Endothelial cell of umbilical vein (primary cell): ENCODE measurements at places on chromosomes 2 and 18. TPM values are rescaled to one million over a fixed set of nuclear protein-coding genes. Genes with fewer than 3 reads are reported as not detected.
A peak's percentile ranks its signal among the peaks of the same experiment; 100 is the strongest.

Gene ORC2
- total RNA-seq = 34.0 and 45.4 TPM in 2 replicates

Gene FAM98A
- total RNA-seq = 85.9 and 97.1 TPM in 2 replicates

Gene MALL
- total RNA-seq = 104 and 114 TPM in 2 replicates

Gene GALNT14
- total RNA-seq = 0.35 and 0.40 TPM in 2 replicates

Gene DAW1
- total RNA-seq = 2.0 and 3.2 TPM in 2 replicates

Gene ROCK2
- 54.3 and 56.5 TPM in 2 replicates for total RNA-seq

DNA sequence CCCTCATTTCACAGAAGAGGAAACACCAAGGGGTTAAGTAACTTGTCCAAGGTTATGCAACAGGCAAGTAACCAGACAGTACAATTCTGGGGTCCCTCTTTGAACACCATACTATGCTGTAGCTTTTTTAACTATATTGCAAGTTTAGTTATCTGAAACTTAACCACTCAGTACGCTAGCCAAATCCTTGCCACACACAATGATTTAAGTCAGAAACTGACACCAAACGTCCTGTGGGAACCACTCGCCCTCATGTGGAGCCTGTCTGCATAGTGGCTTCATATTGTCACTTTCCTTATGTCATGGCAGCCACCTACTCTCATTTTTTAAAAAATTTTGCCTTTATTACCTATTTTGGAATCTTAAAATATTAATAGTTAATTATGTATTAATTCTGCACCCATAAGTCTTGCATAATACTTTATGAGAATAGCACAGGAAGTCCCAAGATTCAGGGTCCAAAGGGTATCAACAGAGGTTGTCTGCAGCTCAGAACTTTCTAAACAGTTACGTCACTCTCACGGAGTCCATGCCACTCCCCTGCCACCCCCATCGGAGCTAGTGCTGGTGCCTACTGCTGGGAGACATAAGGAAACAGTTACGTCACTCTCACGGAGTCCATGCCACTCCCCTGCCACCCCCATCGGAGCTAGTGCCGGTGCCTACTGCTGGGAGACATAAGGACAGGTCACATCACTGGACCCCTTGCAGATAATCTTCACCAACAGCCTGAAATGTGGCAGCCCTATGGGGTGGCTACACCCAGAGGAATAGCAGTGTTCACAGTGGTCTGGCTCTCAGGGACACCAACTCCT lies 99.0 kb downstream of the L3MBTL4 start:
- DNase-seq = no peak
- no peak overlapping the region for H3K4me3 ChIP-seq
- H3K36me3 ChIP-seq = no peaks in the 10 kb centered on the region
- H3K27ac ChIP-seq = no peak overlapping the region
- no peaks in the 10 kb centered on the region for H3K27me3 ChIP-seq

DNA sequence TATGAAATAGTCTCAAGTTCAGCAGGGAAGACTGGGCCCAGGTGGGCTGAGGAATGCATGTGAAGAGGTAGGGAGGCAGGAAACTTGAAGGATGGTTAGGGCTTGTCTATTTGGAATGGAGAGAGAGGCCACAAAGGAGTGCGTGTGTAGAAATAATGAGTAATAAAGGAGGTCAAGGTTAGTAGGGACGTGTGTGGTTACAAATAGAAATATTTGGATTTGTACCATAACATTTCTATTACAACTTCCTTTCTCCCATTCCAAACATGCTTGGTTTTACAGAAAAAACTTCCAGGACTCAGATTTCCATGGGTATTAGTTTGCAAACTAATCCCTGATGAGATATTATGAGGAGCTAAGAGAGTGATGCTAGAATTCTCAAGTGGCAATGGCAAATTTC lies 280.6 kb downstream of the NCKAP5 start:
- H3K27ac ChIP-seq = no peak overlapping the region
- no peaks in the 10 kb centered on the region for H3K36me3 ChIP-seq
- no peaks in the 10 kb centered on the region for H3K27me3 ChIP-seq

- H3K4me3 ChIP-seq = no peak overlapping the region
- no peaks in the 10 kb centered on the region for H3K27me3 ChIP-seq
- no peak overlapping the region for H3K27ac ChIP-seq
- DNase-seq = no peak
- H3K36me3 ChIP-seq = peaks cover 13% of the 10 kb centered on the region
- peaks cover 11% of the 10 kb centered on the region for H3K4me1 ChIP-seq
Measured at GRCh38 chr18:45954070-45954934, 12.8 kb downstream of the EPG5 start.

- no peak for DNase-seq
- H3K27me3 ChIP-seq = no peaks in the 10 kb centered on the region
- peaks cover 10% of the 10 kb centered on the region for H3K36me3 ChIP-seq
- no peak overlapping the region for H3K4me3 ChIP-seq
- H3K4me1 ChIP-seq = no peaks in the 10 kb centered on the region
Measured at GRCh38 chr18:51074605-51075004, 44.6 kb downstream of the SMAD4 start.

DNA sequence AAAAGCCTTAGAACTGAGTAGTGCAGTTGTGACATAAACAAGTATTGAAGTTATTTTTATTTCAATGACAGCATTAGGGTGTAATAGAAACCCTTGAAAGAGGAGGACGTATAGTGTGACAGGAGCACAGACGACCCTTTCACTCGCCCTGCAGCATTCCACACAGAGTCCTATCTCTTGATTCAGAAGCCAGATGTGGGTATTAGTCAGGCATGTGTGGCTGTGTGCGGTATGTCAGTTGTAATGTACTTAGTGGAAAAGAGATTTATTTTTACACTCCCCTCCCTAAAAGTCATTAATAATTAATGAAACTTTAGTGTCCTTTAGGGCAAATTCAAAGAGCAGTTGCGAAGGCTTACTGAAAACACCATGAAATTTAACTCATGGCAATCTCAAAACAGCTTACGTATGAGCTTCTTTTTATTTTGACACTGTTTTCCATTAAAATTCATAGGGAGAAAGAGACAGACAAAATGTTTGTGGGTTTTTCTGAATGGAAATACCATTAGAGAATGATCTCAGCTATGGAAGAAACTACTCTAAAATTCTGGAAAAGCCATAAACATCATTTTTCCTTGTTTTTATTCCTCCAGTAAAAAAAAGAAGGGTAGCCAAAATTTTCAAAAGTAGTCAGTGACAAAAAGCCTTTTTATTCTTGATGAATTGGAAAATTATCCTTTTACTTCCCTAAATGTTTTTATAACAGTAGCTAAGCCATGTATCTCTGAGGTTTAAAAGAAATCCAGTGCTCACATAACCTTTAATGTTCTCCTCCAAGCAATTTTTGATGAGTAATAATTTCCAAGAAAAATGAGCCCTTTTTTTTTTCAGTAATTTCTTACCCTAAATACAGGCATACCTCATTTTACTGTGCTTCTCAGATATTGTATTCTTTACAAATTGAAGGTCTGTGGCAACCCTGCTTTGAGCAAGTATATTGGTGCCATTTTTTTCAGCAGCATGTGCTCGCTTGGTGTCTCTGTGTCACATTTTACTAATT lies 84.0 kb upstream of the DSEL start:
- no peaks in the 10 kb centered on the region for H3K27me3 ChIP-seq
- peaks cover 7% of the 10 kb centered on the region for H3K4me1 ChIP-seq
- no peak overlapping the region for H3K27ac ChIP-seq
- H3K36me3 ChIP-seq = no peaks in the 10 kb centered on the region
- no peak for DNase-seq

- peak; percentile 16 for DNase-seq
- H3K36me3 ChIP-seq = no peaks in the 10 kb centered on the region
- H3K4me1 ChIP-seq = no peaks in the 10 kb centered on the region
- peaks cover 61% of the 10 kb centered on the region for H3K27me3 ChIP-seq
- no peak overlapping the region for H3K4me3 ChIP-seq
Measured at GRCh38 chr2:173401716-173402326, 47.1 kb downstream of the CDCA7 start.

DNA sequence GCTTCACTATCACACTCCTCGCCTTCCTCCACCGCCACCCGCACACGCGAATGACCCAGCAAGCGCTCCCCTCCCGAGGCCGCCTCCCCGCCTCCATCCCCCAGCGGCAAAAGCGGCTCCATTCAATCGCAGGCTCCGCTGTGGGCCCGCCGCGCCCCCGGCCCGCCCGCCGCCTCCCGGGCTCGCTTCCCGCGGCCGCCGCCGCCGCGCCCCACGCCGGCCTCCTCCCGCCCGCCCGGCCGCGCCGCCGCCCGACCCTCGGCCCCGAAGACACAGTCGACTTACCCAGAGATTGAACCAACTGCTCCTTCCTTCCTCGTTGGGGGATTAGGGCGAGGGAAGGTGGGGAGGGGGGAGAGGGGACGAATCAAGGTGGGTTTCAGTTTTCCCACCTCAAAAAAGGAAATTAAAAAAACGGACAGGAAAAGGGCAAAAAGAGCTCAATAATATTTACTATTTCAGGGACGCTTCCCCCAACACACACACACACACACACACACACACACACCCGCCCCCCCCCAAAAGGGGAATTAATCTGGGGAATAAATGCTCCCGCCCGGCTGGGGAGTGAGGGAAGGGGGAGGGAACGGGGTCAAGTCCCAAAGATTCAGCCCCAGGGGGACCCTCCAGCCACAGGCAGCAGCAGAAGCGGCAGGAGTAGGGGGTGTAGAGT lies 743 bp downstream of the XPO1 start:
- no peaks in the 10 kb centered on the region for H3K36me3 ChIP-seq
- no peaks in the 10 kb centered on the region for H3K27me3 ChIP-seq
- H3K4me3 ChIP-seq = peak overlapping the region; percentile 90
- DNase-seq = peak; percentile 24

GRCh38 chr2:23342075-23342474 lies 42.9 kb upstream of the KLHL29 start:
- H3K4me1 ChIP-seq = no peaks in the 10 kb centered on the region
- no peak overlapping the region for H3K27ac ChIP-seq
- H3K4me3 ChIP-seq = no peak overlapping the region

DNA sequence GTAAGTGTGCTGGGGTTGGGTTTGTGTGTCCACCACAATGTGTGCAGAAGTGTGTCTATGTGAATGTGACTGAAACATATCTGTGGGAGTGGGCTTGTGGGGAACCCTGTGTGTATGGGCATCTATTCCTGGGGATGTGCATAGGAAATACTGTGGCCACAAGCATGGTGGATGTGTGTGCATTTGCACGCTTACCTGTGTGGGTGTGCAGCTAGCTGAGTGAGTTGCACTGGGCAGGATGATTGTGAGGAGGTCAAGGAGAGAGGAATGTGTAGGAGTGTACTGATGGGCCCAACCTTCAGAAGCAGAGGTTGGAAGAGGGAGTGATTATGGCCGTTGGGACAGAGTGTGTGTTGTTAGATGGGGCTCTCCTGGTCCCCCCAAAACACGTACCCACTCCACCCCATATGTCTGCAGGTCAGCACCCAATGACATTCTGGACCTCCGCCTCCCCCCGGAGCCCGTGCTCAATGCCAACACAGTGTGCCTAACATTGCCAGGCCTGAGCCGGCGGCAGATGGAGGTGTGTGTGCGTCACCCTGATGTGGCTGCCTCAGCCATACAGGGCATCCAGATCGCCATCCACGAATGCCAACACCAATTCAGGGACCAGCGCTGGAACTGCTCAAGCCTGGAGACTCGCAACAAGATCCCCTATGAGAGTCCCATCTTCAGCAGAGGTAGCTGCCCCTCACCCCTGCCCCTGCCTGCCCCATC lies 1.2 kb downstream of the WNT10A start:
- no peaks in the 10 kb centered on the region for H3K36me3 ChIP-seq
- DNase-seq = no peak
- peaks cover 80% of the 10 kb centered on the region for H3K27me3 ChIP-seq
- H3K27ac ChIP-seq = no peak overlapping the region

DNA sequence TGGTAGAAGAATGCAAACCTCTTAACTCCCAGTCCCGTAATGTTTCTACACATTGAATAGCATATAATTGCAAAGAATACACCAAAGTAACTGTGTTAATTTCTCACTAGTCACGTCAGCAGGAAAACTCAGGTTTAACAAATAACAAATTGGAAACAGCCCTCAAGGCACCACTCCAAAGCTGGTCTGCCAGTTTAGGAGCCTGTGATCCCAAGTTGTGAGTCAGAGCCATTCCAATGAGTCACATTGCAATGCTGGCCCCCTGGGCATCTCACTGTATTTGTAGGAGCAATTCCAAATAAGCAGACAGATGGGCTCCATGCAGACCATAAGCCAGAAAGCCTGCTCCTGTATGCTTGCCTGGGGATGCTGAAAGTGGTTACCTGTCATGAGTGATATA lies 143.2 kb upstream of the SETBP1 start:
- H3K4me3 ChIP-seq = no peak overlapping the region
- H3K4me1 ChIP-seq = no peaks in the 10 kb centered on the region
- no peaks in the 10 kb centered on the region for H3K36me3 ChIP-seq
- H3K27ac ChIP-seq = no peak overlapping the region

- H3K27me3 ChIP-seq = peaks cover 2% of the 10 kb centered on the region
- H3K36me3 ChIP-seq = no peaks in the 10 kb centered on the region
- no peak overlapping the region for H3K27ac ChIP-seq
- DNase-seq = no peak
Measured at GRCh38 chr18:27616324-27616723, 431.2 kb upstream of the CHST9 start.

DNA sequence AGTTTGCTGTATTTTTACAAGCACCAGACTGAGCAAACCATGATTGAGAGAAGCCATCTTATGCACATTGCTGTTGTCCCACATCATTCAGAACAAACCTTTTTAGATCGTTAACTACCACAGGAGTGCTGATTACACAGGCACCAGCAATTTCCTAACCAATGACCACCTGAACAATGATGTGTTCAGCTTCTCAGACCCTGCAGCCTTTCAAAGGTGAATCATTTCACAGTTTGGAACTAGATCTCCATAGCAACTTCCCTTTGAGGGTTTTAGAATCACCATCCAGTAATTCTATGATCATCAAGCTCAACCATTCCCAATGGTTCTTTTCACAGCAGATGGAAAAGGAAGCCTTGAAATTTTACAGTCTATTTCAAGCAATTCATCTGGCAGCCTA lies 71.4 kb downstream of the OLA1 start:
- no peak overlapping the region for H3K27ac ChIP-seq
- H3K27me3 ChIP-seq = no peaks in the 10 kb centered on the region
- no peak for DNase-seq
- no peak overlapping the region for H3K4me3 ChIP-seq

- no peak overlapping the region for H3K4me3 ChIP-seq
- no peak for DNase-seq
- no peaks in the 10 kb centered on the region for H3K27me3 ChIP-seq
- H3K36me3 ChIP-seq = no peaks in the 10 kb centered on the region
- no peaks in the 10 kb centered on the region for H3K4me1 ChIP-seq
Measured at GRCh38 chr2:148292431-148292830, 271.5 kb downstream of the MBD5 start.

DNA sequence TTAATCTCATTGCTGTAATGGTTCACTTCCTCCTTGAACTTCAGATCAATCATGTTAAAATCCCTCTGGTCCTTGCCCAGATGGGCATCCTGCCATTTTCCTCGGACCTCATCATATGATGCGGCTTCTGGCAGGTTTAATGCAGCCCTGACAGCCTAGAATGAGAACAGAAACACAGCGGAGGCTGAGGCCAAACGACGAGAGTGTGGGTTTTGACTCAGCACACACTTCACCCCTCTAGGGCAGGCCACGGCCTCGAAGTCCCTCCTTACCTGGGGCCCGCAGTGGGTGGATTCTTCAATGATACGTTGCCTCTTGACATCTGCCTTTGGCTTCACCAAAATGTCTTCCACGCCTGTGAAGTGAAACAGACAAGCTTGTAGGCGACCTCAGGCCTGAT lies 56.8 kb downstream of the POLR1A start:
- DNase-seq = no peak
- H3K4me3 ChIP-seq = no peak overlapping the region
- no peak overlapping the region for H3K27ac ChIP-seq
- H3K36me3 ChIP-seq = peaks cover 13% of the 10 kb centered on the region
- H3K4me1 ChIP-seq = peaks cover 9% of the 10 kb centered on the region

GRCh38 chr2:211351987-211352386 lies 795.6 kb downstream of the CPS1 start:
- no peaks in the 10 kb centered on the region for H3K4me1 ChIP-seq
- no peak overlapping the region for H3K27ac ChIP-seq
- no peaks in the 10 kb centered on the region for H3K27me3 ChIP-seq
- H3K36me3 ChIP-seq = no peaks in the 10 kb centered on the region
